Cerebellum (tissue), 4 donors: ENCODE measurements at places on chromosomes 6 and 20. TPM values are rescaled to one million over a fixed set of nuclear protein-coding genes. Genes with fewer than 3 reads are reported as not detected.

- DNase-seq: peak; percentile 55
These were observed 257.5 kb downstream of the ARID1B start for GRCh38 chr6:157034436-157035230.

DNA sequence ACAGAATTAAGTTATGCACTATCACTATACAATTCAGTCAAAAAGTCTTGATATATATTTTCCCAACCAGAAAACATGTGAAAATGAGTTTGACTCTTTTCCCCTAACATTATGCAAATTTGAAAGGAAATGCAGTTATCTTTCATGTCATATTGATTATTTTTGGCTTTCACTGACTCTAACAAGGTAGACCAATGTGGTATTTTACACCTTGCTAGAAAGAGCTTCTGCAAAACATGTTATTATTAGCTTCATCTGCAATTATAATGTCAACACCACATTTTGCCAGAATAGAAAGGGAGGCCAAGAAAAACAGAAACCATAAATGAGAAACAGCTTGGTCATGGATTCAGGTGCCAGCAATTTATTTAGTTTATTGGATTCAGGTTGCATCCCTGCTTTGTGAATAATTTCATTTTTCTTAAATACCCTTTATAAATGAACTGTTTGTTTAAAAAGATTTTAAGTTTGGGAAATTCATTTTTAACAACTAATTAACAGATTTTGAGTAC is 226.1 kb upstream of the GJE1 start:
- no peak for DNase-seq

GRCh38 chr6:5025911-5026819 is 22.3 kb upstream of the RPP40 start:
- no peak for DNase-seq

- DNase-seq: no peak
These were observed 5.9 kb downstream of the OSTM1 start for GRCh38 chr6:108068618-108069017.

DNA sequence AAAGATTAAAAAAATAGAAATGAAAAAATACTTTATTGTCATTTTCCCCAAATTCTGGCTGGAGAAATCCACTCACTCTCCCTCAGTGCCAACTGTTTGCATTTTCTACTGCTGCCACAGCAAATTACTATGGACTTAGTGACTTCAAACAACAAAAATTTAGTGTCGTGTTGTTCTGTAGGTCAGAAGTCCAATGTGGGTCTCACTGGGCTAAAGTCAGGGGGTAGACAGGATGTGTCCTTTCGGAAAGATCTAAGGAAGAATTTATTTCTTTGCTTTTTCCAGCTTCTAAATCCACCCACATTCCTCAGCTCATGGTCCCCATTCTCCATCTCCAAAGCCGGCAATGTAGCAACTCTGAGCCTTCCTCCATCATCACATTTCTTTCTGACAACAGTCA is 453.3 kb downstream of the KIF16B start:
- DNase-seq: no peak

The KHDC3L gene
- 0.27 TPM for total RNA-seq

The NKX2-2 gene
- total RNA-seq: 2.4 TPM
